Psoas muscle (tissue), 8 donors: ENCODE measurements at places on chromosomes 7 and 10. TPM values are rescaled to one million over a fixed set of nuclear protein-coding genes. Genes with fewer than 3 reads are reported as not detected.

DNA sequence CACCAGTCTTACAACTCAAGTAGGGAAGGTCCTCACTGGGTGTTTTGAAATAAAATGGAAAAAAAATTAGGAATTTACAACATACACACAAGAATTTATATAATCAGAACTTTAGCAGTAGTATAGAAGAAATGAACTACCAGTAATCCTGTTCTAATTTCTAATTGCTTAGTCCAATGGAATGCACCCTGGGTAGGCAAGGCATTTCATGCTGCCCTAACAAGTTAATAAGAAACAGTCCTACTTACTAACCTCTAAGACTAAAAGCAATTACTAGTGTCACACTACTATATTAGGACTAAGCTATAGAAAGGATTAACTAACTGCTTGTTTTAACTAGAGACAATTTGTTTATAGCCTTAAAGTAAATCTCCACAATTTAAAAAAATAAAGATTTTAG lies 158.1 kb downstream of the BTAF1 start:
- no peak for DNase-seq
- no peak overlapping the region for H3K27ac ChIP-seq
- no peaks in the 10 kb centered on the region for H3K27me3 ChIP-seq
- no peak overlapping the region for H3K4me3 ChIP-seq

GRCh38 chr7:128309976-128310375 lies 33.7 kb downstream of the RBM28 start:
- no peaks in the 10 kb centered on the region for H3K27me3 ChIP-seq
- H3K4me3 ChIP-seq, result no peak overlapping the region
- H3K36me3 ChIP-seq, result peaks cover 16% of the 10 kb centered on the region
- no peak overlapping the region for H3K27ac ChIP-seq
- DNase-seq, result no peak
- H3K4me1 ChIP-seq, result no peaks in the 10 kb centered on the region

DNA sequence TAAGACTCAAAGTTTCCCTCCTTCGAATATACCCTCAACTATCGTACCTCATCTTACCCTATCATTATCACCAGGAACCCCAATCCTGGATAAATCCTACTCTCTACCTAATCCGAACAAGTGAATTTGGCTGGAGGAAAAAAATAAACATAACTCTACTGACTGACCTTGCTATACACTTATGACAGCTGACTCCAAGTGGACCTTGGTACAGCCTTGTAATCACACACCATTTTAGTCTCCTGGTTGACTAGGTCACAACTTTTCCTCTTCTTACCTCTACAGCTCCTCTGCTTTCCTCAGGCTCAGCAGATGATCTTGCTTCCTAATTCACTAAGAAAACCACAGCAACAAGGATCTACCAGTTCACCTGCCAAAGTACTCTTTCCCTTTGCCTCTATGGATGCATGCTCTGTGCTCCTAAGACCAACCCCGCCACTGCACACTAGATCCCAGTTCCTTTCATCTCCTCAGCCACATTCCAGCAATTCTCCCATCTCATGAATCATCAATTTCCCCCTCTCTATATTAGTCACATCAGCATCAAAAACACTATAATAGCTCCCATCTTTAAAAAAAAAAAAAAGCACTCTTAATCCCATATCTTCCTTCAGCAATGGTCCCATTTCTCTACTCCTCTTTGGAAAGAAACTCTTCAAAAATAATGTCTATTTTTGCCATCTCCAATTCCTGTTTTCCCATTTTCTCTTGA lies 35.5 kb downstream of the COA1 start:
- H3K4me1 ChIP-seq, result peaks cover 37% of the 10 kb centered on the region
- no peaks in the 10 kb centered on the region for H3K36me3 ChIP-seq
- H3K4me3 ChIP-seq, result no peak overlapping the region
- no peak overlapping the region for H3K27ac ChIP-seq
- no peaks in the 10 kb centered on the region for H3K27me3 ChIP-seq

- H3K27me3 ChIP-seq, result no peaks in the 10 kb centered on the region
- H3K27ac ChIP-seq, result no peak overlapping the region
- no peaks in the 10 kb centered on the region for H3K4me1 ChIP-seq
- no peak overlapping the region for H3K4me3 ChIP-seq
- no peaks in the 10 kb centered on the region for H3K36me3 ChIP-seq
Observed at GRCh38 chr7:85287106-85287825, 100.4 kb upstream of the SEMA3D start.

The TRPV5 gene
- total RNA-seq, result not detected
